ENCODE measurements at places on chromosomes 11 and 22.
A peak's percentile ranks its signal among the peaks of the same experiment; 100 is the strongest.

GRCh38 chr22:19747551-19747950 lies 13.0 kb upstream of the TBX1 start:
- DNase-seq: no peak

DNA sequence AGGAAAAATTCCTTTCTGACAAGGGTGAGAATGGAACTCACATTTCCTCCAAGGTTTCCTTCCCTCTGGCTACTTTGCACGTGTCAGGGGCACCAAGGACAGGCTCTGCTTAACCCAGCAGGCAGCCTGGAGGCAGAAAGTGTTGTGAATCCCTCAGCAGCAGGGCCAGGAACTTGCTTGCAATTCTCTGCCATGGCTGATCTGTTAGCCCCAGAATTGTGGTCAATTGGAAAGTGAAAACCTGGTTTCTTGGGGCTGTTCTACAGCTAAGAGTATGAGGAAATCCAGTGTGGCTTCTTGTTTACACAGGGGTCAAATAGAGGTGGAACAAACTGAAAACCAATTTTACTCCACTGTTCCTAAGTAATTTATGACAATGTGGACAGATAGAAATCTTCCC lies 38.3 kb upstream of the CEP295 start:
- DNase-seq: no peak

- peak; percentile 14 for DNase-seq
Observed at GRCh38 chr11:99316776-99317520, 296.2 kb downstream of the CNTN5 start.

DNA sequence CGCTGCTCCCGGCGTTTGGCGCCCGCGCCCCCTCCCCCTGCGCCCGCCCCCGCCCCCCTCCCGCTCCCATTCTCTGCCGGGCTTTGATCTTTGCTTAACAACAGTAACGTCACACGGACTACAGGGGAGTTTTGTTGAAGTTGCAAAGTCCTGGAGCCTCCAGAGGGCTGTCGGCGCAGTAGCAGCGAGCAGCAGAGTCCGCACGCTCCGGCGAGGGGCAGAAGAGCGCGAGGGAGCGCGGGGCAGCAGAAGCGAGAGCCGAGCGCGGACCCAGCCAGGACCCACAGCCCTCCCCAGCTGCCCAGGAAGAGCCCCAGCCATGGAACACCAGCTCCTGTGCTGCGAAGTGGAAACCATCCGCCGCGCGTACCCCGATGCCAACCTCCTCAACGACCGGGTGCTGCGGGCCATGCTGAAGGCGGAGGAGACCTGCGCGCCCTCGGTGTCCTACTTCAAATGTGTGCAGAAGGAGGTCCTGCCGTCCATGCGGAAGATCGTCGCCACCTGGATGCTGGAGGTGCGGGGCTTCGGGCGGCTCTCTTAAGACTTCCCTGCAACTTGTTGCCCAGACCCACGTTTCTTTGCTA lies at the start of gene CCND1:
Gene CCND1 (plus strand): TSS at position 162 of the 587 bp plus-strand sequence. CDS start 158 bp downstream, at position 320.
- peak; percentile 96 for DNase-seq

- DNase-seq: no peak
Observed at GRCh38 chr11:74005721-74006517, 3.0 kb downstream of the UCP3 start.

- peak; percentile 78 for DNase-seq
Observed at GRCh38 chr22:42697542-42698013, 23.1 kb downstream of the A4GALT start.

- DNase-seq: no peak
Observed at GRCh38 chr22:36445158-36445668, 36.2 kb downstream of the TXN2 start.

GRCh38 chr11:75245356-75246005 lies 4.9 kb downstream of the TPBGL start:
- no peak for DNase-seq

All from lung (tissue), 17 donors.